ENCODE measurements at places on chromosomes 3 and 15.

GRCh38 chr3:98501270-98501669, 3.8 kb downstream of the OR5K2 start:
- DNase-seq = no peak

GRCh38 chr3:124207873-124208485, 216.1 kb upstream of the ROPN1 start:
- no peak for DNase-seq

- no peak for DNase-seq
These were observed 63.2 kb upstream of the PYDC2 start for GRCh38 chr3:191397771-191398170.

GRCh38 chr3:58840949-58841348, 174.4 kb upstream of the FAM3D start:
- no peak for DNase-seq

- no peak for DNase-seq
These were observed 255.1 kb upstream of the STT3B start for GRCh38 chr3:31277582-31277981.

- DNase-seq = no peak
These were observed 20.7 kb downstream of the GRIP2 start for GRCh38 chr3:14519406-14519805.

- no peak for DNase-seq
These were observed 19.4 kb upstream of the ADAMTS7 start for GRCh38 chr15:78830514-78831228.

GRCh38 chr3:136075218-136075808, 109.8 kb downstream of the PPP2R3A start:
- DNase-seq = peak; percentile 58

DNA sequence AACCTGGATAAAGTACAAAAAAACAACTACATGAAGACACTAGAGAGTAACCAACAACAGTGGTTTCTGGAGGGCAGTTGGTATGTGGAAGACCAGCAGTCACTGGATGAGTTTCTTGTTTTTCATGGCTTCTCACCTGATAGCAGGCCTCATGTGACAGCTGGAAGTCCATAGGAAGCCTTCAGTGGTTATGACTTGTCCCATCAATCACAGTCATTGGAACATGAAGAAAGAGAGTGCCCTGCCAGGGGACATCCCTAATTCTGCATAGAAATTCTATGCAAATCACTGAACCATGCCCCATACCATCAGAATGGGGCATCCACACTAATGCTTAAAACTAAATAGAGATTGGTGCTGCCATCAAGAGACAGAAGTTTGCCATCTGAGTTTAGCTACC, 81.6 kb downstream of the AKAP13 start:
- DNase-seq = no peak

DNA sequence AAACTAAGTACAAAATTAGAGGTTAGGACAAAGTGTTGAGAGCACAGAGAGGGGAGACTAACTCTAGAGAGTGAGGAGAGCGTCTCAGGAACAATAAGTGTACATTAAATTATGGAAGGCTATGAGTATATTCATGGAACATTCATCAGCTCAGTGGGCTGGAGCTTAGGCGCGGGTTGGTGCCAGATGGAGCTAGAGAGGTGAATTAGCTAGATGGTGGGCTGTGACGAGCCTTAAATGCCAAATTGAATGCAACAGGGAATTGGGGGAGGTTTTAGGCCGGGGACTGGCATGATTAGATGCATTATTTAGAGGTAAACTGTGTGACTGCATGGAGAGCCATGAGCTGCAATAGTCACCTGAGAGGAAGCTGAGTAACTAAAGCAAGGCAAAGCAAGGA, 97.1 kb downstream of the TMEM108 start:
- no peak for DNase-seq

DNA sequence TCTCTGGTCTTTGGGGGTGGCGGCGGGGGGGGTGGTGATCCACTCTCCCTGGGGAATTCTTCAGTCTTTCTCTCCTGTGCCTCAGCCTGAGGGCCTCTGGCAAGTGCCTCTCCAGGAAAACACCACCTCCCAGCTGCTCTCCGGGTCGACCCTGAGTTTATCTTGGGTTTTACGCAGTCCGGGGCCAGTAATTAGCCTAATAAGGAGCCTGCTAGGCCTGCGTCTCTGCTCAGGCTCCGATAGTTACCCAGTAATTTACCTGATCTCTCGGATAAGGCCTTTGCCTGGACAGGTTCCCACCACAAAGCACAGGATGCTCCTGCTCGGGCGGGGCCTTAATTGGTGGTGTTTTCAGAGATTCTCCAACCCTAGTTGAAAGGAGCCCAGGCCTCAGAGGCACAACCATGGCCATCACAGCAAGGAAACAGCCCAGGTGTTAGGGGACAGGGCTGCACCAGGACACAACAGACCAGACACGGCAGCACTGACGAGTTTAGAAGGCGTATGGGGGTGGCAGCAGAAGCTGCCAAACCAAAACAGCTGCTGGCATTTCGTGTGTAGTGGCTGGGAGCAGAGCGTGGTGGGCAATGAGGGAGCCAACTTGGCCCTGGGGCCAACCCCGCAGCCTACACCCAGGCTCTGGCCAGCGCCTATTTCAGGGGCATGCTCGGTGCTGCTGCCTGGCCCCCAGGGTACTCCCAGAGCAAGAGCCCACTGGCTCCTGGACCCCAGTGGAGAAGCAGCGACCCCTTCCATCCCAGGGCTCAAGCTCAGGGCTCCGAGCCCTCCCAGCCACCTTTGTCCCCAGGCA, 71.4 kb downstream of the KLF13 start:
- DNase-seq = no peak

DNA sequence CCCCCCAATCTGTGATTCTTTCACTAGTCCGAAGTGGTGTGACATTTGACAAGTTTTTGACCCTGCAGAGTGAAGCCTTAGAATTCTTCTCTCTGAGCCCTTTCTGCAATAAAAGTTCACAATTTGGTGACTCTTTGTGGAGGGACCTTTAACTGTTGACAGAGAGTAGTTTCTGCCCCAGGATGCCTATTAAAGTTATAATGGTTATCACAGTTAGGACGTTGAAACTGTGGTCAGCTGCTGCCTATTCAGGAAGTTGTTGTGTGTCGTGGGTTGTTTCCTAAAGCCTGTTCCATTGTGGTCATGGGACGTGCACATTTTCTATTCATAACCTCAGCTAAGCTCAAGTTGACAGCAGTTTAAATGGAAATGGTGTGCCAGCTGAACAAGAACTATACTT, 274.5 kb downstream of the NEK10 start:
- DNase-seq = no peak

- DNase-seq = no peak
These were observed 2.5 kb upstream of the LPP start for GRCh38 chr3:188151438-188151837.

DNA sequence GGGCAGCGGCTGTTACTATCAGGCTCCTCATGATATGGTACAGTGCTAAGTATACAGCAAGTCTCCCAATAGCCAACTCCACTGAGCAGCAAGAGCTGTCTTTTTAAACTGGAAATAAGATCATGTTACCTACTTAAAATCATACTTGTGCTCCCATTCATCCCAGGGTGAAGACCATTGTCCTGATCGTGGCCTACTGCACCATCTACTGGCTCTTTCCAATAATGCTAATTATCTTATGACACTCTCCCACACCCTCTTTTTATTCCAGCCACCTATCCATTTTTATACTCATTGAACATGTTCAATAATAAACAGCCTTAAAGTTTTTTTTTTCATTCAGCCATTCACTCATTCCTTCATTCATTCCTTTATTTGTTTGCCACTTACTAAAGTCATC, 117.7 kb downstream of the GBE1 start:
- no peak for DNase-seq

DNA sequence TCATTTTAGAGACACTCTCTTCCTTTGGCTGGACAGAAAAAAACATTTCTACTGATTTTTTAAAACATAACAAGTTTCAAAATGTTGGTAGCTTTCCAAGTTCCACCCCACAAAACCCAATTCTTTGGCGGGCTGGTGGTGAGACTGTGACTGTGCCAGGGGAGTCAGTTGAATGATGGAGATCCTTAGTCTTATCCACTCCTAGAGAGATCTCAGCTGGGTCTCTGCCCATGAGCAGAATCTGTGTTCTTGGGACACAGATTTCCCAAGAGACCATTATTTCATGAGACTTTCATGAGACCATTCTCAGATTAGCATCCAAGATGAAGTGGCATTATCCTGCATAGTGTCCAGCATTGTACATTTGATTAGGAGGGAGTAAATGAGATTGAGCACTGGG, 135.1 kb upstream of the NPHP3 start:
- no peak for DNase-seq

GRCh38 chr3:138340511-138340910, 7.9 kb upstream of the MRAS start:
- no peak for DNase-seq

DNA sequence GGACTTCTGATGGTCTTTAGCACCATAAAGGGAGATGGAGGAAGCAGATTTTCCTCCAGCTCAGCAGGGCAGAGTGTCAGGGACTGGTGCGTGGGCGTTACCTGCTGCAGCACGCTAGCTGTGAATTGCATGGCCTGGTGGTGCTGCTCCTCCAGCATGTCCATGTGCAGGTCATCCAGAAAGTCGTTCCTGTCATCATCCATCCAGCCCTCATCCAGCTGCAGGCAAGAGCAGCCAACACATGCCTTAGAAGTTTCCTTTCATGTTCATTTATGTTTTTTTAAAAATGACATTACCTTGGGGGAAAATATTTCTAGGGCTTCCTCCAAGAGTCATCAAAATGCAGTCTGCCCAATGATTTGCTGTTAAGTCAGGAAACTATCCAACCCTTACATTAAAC, 239.2 kb downstream of the PDZRN3 start:
- DNase-seq = no peak

GRCh38 chr15:96959501-96959900, 629.0 kb downstream of the NR2F2 start:
- no peak for DNase-seq

DNA sequence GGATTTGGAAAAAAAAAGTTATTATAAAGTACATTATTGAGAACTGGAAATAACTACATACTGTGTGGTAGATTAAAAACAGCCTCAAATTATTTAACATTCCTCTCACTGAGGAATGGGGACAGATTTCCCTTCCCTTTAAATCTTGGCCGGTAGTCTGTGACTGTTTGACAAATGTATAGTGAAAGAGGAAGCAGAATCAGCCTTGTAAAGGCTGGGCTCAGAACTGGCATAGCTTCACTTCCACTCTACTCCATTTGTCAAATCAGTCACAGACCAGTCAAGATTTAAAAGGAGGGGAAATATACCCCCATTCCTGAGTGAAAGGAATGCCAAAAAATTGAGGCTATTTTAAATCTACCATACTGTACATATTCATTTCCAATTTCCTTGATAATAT, 18.2 kb upstream of the B4GALT4 start:
- DNase-seq = no peak

GRCh38 chr3:125381743-125382142, 6.6 kb upstream of the ZNF148 start:
- DNase-seq = no peak

GRCh38 chr15:62067448-62068044, 769 bp downstream of the C2CD4A start:
- no peak for DNase-seq

- no peak for DNase-seq
These were observed 331.0 kb upstream of the LRRFIP2 start for GRCh38 chr3:37505415-37505814.

DNA sequence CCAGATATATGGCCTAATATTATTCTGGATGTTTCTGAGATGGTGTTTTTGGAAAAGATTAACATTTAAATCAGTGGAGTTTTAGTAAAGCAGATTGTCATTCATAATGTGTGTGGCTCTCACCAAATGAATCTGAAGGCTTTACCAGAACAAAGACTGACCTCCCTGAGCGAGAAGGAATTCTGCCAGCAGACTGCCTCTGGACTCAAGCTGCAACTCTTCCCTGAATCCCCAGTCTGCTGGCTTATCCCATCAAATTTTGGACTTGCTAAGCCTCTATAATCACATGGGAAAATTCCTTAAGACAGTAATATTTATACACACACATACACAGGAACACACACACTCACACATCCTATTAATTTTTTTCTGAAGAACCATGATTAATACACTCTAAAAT, 102.3 kb downstream of the FAM174B start:
- DNase-seq = no peak

GRCh38 chr15:71485094-71485693, 325.2 kb upstream of the NR2E3 start:
- no peak for DNase-seq

GRCh38 chr15:101020945-101021344, 101.8 kb downstream of the LRRK1 start:
- no peak for DNase-seq

DNA sequence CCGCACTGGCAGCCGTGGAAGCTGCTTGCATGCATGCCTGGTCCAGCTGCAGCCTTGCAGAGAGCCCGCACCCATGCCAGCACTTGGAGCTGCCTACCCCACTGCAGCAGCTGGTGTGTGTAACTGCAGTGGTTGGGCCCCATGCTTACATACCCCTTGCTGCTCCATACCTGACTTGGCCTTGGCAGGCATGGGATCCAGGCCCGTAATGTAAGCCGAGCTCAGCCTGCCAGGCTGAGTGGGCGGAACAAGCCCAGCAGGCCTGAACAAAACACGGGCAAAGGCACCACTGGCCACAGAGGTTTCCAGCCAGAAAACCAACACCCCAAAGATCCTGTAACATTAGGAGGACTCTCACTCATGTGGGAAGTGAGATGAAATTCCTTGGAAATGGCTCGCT, 48.3 kb downstream of the SLC6A20 start:
- DNase-seq = no peak

DNA sequence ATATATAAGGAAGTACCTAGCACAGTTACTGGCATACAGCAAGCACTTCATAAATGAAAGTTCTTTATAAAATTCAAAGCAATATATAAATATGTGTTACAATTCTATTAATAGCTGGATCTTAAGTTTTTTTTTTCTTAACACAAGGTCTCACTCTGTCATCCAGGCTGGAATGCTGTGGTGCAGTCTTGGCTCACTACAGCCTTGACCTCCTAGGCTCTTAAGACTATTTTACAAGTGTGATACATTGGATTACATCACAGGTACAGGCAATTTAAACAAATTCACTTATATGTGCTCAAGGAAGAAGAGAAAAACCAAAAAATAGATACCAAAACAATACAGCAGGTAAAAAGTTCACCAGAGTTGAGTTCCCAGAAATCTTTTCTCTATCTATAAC, 60.6 kb downstream of the ZNF280D start:
- no peak for DNase-seq

DNA sequence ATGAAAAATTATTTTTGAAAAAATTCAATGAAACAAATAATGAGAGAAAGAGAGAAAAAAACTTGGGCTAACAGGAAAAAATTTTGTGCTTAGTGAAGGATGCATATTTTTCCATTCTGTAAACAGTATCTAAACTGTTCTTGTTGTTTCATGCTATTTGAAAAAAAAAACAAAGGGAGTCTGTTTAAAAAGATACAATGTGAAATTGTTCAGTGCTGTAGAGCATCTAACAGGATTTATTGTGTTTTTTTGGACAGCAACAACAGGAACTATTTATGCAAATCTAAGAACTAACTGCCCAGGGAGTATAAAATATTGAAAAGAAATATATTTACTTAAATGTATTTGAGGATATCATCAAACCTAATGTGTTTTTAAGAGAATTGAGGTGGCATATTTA, 55.1 kb downstream of the PEX5L start:
- DNase-seq = no peak
